AG20443 (cell line): ENCODE measurements at places on chromosomes 16 and 17.

DNA sequence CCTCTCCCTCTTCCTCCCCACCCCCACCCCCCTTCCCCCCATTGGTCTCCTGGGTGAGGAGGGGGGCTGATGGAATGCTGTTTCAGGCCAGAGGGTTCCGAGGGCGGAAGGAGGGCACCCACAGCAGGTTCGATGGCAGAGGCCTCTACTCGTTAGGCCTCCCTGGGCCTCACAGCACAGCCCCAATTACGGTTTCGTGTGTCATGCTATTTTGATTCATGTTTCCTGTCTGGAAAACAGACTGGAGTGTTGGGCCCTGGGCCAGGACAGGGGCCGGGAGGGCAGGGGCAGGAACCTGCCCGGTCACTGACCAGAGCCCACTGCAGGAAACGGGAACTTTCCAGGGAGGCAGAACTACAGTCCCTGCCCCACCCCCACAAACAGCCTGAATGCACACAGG, 138.2 kb downstream of the C16orf95 start:
- peak; percentile 35 for DNase-seq

DNA sequence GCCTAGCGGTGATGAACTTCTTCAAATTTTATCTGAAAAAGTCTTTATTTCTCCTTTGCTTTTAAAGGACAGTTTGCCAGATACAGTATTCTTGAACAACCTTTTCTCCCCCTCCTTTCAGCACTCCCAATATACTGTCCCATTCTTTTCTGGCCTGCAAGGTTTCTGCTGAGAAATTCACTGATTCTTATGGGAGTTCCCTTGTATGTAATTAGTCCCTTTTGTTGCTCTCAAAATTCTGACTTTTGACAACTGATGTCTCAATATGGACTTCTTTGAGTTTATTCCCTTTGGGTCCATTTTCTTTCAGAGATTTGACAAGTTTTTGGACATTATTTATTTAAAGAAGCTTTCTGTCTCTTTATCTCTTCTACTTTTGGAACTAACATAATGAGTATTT, 39.4 kb downstream of the SDR42E1 start:
- no peak for DNase-seq

DNA sequence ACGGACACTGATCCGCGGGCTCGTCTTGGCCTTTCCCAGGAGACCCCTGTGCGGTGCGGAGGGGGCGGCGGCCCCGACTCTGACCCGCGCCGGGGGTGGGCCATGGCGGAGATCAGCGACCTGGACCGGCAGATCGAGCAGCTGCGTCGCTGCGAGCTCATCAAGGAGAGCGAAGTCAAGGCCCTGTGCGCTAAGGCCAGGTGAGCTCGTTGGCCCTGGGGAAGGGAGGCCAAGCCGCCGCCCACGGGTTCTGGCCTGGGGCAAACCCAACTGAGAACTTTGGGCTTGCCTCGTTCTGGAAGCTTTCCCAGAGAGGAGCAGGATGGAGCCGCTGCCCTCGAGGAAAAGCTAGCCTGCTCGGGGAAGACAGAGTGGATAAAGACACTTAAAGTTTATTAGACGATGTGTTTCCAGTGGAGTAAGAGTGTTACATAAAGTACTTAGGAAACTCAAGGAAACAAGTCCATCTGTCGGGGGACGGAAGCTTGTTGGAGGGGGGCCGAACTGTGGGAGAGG, 540 bp downstream of the PPP4C start:
- peak; percentile 58 for DNase-seq

- no peak for DNase-seq
Measured at GRCh38 chr17:37741341-37742115, 3.3 kb downstream of the HNF1B start.

- DNase-seq: no peak
Measured at GRCh38 chr17:76154292-76154691, 13.2 kb upstream of the FOXJ1 start.

- DNase-seq: no peak
Measured at GRCh38 chr17:7186241-7186640, 7.1 kb upstream of the ASGR1 start.
